ENCODE measurements at places on chromosomes 16 and 17. TPM values are rescaled to one million over a fixed set of nuclear protein-coding genes. Genes with fewer than 3 reads are reported as not detected.

The MFAP4 gene
- polyA plus RNA-seq = 245 TPM

The TBC1D3C gene
- polyA plus RNA-seq = not detected

The TMEM238L gene
- polyA plus RNA-seq = 0.72 TPM

The PPY gene
- not detected for polyA plus RNA-seq

The ITGAE gene
- polyA plus RNA-seq = 38.3 TPM

The KCNH6 gene
- 2.0 TPM for polyA plus RNA-seq

DNA sequence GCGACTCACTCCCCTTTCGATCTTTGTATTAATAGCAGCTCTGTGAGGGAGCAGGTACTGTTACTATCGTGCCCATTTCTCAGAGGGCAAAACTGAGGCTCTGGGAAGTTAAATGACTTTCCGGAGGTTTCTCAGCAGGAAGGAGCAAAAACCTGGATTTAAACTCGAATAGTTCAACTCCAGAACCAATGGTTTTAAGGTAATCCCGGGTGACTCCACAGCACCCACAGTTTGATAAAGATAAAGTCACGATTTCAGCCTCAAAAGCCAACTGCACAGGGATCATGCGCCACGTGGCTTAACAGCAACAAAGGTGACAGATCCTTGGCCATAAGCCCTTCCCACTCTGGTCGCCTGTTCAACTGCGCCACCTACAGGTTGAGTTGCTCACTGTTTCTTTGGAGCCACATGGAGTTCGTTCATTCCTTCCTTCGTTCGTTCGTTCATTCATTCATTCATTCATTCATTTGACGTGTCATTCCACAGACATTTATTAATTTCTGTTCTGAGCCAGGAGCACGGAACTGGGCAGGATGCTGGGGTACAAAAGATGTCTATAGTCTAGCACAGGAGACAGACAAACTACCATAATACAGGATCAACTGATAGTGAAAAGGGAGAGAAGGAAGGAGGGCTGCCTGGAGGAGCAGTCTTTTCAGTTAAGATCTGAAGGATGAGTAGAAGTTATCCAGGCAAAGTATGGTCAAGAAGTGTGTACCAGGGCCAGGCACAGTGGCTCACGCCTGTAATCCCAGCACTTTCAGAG, 134.8 kb downstream of the HS3ST2 start:
- DNase-seq = no peak

DNA sequence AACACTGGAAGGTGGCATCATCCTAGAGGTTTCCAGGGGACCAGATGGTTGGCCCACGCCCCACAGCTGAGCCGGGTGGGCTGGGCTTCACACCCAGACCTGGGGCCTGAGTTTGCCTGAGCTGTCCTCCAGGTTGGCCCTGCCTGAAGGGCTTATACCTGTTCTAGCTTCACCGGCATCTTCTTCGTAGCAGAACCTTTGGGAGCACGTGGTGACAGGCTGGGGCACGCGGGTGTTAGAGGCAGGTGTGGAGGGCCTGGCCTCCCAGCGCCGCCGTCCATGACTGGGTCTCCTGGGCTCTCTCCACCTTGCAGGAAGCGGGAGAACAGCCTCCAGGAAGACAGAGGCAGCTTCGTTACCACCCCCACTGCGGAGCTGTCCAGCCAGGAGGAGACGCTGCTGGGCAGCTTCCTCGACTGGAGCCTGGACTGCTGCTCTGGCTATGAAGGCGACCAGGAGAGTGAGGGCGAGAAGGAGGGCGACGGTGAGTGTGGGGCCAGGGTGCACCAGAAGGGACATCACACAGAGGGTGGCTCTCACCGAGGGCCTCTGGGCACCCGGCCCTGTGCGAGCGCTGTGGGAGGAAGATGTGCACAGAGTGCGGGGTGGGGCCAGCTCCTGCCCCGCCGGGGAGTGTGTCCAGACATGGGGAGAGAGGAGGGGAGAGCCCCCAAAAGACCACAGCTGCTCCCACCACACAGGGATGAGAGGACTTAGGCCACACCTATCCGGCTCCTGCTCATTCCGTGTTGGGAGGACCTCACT, 4.6 kb upstream of the TEDC2 start:
- DNase-seq = no peak

DNA sequence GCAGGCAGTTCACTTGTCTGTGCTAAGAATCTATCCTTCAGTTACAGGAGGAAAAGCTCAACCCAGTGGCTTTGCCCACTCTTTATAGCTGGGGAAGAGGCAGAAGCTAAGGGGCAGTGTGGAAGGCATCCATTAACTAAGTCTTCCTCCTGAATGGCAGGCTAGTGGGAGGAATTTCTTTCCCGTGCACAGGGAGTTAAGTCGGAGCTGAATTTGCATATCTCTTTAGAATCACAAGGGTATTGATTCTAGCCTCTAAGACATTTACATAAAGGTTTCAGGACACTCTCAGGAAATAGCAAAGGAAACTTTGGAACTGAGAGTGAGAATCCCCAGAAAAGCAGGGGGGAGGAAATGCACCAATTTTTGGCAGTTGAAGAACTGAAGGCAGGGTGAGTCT, 245.6 kb downstream of the CA10 start:
- DNase-seq = no peak

DNA sequence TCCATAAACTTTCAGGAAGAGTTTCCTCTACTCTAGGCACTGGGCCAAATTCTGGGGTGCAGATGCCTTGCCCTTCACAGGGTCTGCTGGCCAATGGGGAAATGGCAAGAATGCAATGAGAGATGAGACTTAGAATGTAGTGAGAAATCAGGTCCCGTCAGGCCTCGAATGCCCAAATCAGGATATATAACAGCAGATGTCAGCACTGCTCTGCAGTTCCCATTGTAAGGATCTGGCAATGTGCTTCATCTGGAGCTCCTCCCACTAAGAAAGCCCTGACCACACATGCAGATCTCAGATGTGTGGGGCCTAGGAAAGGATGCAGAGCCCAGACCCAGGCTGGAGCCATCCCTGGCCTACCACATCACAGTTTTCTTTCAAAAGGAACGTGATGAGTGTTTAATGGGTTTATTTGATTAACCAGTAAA, 13.9 kb upstream of the LPCAT2 start:
- no peak for DNase-seq

GRCh38 chr17:40550608-40551007, 14.7 kb downstream of the CCR7 start:
- no peak for DNase-seq
